ENCODE measurements at places on chromosomes 3 and 15.

DNA sequence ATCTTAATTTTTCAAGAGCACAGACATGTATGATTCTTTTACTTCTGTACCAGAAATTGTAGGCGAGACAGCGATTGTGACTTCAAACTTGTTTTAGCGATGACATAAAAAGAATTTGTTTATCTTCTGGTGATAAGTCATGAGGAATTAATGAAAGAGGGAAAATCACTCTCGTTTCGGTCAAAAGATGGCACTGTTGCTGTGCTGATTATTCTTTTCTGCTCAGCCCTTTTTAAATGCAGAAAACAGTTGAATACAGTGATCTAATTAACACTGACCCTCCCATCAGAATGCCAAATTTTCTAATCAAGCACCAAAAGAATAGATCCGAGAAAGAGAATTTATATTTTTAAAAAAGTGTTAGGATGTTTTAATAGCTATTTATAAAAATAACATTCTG is 52.6 kb downstream of the NSUN3 start:
- peak; percentile 26 for DNase-seq

DNA sequence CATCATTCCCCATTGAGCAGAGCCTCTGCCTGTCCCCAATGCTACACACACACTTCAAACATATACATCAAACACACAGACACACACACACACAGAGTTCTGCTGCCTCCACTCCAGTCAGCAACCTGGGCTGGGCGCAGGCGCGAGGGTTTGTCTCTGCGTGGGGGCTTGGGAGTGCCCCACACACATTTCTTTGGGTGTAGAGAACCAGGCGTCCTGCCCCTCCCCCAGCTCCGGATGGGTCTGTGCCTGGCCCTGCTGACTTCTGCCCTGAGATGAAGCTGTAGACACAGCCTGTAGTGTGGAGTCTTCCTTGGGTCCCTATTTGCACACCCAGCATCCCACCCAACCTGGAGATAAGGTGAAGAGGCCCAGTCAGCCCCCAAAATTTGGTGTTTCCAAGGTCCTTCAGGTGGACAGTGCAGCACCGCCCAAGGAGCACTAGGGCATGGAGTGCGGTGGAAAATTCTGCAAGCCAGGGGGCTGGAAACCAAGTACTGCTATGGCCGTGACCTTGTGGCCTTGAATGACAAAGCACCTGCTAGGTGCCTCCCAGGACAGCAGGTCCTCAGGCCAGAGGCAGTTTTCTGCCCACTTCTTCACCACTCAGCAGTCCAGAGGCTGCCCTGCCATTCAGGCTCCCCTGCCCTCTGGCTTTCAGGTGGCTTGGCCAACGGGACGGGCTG is 26.8 kb downstream of the FBXW12 start:
- no peak for DNase-seq

DNA sequence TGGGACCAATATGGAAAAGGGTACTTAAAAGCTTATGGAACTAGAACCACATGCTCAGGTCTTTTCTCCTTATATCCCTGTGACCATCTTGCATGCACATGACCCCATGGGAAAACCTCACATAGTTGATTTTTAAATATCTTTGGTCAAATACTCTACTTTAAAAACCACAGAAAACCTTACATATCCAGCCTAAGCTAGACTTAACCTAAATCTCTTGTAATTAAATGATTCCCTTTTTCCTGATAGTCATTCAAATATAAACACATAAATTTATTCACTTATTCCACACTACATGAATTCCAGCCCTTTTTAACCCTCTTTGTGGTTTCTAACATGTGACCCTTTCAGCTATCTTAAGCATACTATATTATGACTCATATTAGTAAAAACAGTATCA is 46.8 kb downstream of the DNAJC13 start:
- DNase-seq, result no peak

DNA sequence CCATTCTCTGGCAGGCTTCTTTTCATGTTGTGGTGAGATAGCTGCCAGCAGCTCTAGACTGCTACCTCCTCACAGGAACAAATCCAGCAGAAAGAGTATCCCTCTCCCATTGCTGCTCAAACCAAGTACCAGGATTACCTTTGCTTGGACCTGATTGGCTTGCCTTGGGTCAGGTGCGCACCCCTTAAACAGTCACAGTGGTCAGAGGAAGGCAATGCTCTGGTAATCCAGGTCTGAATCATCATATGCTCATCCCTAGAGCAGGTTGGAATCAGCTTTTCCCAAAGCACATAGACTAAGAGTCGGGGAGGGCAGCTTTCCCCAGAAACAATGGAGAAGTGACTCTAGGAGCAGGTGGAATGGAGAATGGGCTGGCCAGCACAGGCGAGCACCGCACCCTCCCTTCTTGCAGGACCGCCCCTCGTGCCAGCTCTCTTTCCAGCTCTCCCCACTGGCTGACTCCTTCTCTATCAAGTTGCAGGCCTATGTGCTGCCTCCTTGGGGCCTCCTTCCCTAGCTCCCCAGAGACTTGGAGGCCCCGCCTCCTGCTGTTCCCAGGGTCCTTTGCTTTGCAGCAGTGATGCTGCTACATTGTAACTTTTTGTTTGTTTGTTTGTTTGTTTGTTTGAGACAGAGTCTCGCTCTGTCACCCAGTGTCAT is 29.9 kb upstream of the ADPGK start:
- DNase-seq, result no peak

DNA sequence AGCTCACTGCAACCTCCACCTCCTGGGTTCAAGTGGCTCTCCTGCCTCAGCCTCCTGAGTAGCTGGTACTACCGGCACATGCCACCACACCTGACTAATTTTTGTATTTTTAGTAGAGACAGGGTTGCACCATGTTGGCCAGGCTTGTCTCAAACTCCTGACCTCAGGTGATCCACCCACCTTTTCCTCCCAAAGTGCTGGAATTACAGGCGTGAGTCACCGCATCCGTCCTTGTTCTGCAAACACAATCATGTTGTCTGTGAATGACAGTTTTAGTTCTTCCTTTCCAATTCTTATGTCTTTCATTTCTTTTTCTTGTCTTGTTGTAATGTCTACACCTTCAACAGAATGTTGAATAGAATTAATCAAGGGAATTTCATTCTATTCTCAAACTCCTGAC is 16.3 kb upstream of the SMCO1 start:
- DNase-seq, result no peak

DNA sequence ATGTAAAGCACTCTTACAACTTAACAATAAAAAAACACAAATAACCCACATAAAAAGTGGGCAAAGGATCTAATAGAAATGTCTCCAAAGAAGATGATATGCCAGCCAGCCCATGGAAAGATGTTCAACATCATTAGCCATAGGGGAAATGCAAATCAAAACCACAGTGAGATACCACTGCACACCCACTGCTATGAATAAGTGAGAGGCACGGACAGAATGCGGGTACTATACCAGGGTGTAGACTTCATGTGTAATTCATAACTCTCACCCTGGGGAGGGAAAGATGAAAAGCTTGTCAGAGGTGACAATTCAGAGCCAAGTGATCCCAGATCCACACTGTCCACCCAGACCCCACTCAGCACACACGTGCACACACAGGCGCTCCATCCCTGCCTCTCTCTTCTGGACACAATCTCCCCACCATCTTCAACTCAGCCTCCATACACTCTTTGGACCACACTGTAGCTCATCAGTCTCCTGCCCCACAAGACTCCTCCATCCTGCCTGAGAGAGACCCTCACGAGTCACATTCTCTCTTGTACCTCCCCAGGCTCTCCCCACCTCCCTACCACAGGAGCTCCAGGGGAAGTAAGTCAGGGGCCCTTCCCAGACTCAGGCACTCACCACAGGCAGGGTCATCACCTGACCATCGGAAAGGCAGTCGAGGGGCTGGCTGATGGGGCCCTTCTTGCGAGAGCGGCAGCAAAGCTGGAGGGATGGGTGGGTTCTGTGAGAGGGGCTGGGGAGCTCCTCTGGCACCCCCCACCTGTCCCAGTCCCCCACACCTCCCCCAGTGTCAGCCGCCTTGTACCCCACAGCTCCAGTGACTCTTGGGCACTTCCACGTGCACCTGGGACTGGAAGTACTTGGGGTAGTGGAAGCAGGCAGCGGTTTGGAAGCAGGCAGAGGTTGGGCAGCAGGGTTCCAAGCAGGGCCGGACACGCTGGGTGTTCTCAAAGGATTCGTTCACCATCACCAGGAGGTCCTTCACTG is 21.3 kb downstream of the PLA2G4E start:
- no peak for DNase-seq

DNA sequence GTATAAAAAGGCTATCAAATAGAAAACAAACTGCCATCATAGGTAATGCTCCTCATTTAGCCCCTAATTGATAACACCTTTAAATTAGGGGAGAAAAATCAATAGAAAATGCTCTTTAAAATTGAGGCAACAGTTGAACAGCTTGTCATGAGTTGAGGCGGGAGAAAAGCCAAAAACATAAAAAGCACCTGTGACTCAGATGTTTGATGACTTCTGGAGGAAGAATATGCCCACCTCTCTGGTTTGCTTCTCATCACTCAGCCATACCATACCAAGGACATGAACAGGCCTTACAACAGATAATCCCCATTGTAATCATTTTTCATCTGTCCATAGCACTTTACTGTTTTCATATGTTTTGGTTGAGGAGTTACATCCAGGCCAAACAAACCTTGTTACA is 246.0 kb downstream of the MYRIP start:
- no peak for DNase-seq

DNA sequence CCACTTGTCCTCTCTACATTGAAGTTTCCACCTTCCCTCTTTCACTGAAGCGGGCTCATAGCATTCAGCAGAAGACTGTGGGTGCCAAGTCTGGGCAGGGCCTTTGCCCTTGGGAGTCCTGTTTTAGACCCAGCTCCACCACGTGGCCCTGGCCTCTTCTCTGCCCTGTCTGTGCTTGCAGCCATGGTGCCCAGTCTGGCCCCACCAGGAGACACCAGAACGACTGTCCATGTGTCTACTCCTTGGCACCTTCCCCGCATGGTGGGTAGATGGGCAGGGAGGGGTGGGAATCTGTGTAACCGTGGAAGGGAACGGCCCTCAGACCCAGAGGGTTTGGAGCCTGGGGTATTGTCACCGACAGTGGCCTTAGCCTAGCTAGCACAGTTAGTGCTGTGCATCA is 17.9 kb upstream of the EMC3 start:
- DNase-seq, result no peak

GRCh38 chr3:146166415-146166821 is 5.4 kb upstream of the PLOD2 start:
- no peak for DNase-seq

DNA sequence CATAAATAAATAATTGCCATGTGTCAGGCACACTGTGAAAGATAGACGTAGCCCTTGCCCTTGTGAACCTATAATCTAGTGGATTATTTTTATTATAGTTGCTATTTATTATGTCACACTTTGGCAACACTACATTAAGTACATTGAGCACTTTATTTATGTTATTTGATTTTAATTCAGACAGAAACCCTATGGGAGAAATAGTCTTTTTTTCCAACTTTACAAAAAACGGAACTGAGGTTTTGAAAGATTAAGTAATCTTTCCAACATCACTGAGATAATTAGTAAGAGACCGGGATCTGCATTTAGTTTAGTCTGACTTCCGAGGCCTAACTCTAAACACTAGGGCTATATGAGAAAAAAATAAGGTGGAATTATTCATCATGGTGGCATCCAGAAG is 2.8 kb upstream of the FILIP1L start:
- no peak for DNase-seq

DNA sequence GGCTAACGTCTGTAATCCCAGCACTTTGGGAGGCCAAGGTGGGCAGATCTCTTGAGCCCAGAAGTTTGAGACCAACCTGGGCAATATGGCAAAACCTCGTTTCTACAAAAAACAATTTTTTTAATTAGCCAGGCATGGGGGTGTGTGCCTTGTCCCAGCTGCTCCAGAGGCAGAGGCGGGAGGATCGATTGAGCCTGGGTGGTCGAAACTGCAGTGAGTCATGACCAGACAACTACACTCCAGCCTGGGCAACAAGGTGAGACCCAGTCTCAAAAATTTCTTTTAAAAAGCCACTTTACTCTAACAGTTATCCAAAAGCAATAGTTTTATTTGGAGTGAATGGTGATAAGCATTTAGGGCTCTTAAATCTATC is 12.5 kb downstream of the TRIM59 start:
- DNase-seq, result no peak

- DNase-seq, result peak; percentile 67
Measured at GRCh38 chr15:58568157-58568571, 136.4 kb downstream of the LIPC start.

DNA sequence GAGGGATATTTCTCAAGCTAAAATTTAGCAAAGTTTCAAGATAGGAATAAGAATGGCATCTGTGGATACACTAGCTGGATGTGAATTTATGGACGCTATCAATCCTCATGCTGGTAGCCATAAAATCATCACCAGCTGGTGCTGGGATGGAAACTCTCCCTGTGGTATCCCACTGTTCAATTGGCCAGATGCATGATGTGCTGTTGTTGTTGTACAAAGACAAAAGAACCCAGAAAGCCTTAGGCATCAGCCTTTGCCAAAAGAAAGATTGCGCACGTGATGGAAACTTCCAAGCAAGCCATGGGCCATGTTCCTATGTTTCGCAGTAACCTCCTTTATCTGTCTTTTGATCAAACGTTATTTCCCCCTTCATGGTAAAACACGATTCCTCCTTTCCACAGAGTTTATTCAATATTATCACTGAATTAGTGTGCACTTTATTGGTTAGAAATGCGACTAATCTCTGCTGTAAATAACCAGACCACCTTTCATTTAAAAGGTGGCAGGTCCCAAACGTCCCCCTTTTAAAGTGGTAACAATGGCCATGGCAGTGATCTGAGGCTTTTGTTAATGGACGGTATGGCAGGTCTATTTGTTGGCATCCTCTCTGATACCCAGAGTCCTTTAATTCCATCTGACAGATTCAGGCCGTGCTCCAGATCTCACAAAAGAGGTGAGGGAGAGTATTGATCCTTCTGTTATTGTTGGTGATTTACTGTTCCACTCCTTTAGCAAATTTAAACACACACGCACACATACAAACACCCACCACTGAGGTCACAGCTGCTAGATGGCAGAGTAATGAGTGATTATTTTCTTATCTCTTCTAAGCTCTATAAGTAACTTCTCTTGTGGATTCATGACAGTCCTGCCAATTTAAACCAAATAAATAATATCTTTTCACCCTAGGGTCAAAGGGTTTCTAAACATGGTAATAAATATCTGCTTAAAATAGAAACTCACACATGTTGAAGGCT is 291.2 kb upstream of the KCNMB2 start:
- no peak for DNase-seq

GRCh38 chr3:88150371-88150770 is 612 bp downstream of the C3orf38 start:
- DNase-seq, result peak; percentile 9

GRCh38 chr3:67030785-67031740 is 33.0 kb downstream of the KBTBD8 start:
- no peak for DNase-seq

- DNase-seq, result no peak
Measured at GRCh38 chr3:147049821-147050220, 356.5 kb downstream of the ZIC4 start.
